Stimulated activated naive CD4-positive, alpha-beta T cell treated with Interleukin-2 at 50 U/mL for 16 hours (primary cell): ENCODE measurements at places on chromosomes 13 and 19.

DNA sequence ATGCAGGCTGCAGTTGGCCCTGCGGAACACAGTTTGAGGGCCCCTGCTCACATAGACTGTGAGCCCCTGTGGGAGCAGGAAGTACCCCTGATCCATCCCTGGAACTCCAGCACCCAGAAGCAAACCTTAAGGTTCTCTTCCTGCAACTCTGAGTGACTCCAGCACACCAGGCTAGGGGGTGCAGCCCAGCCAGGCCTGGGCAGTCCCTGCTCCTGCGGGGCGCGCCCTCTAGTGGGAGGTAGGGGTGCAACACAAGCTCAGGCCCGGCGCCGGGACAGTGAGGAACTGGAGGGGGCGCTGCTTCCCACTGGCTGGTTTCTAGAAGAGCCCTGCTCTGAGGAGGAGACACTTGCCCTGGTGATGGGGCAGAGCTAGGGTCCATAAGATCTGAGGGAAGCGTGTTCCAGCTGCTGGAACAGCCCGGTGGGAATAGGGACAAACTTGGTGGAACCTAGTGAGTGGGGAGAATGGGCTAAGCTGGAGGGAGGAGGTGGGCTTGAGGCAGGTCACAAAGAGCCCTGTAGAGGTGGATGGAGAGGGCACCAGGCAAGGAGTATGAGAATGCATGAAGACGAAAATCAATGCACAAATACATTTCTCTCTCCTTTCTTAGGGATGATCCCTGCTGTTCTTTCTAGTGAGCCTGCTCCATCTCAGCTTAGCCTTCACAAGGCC, 5.0 kb downstream of the ZSCAN5A start:
- peak; percentile 26 for DNase-seq

- no peak for DNase-seq
These were observed 1615.4 kb downstream of the EFNB2 start for GRCh38 chr13:104920091-104920490.

DNA sequence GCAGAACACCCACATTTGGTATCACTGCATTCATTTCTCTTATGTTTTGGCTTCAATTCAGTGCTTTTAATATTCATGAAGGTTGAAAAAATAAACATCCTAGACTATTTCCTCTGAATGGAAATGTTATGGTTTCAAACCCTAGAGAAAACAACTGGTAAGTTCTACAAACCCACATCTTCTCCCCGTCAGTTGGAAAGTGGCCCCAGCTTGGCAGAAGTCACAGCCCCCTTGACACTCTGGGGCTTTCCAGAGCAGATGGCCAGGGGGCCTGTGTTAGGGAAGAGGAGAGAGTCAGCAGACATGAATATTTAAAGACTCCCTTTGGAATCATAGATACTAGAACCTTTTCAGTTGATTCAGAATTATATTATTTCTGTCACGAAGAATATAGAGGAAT, 123.9 kb downstream of the SHISA2 start:
- DNase-seq = no peak

GRCh38 chr13:107458269-107458668, 757.1 kb downstream of the LIG4 start:
- DNase-seq = no peak

- DNase-seq = no peak
These were observed 38.6 kb downstream of the WDR87 start for GRCh38 chr19:37867831-37868230.

GRCh38 chr13:46168341-46168740, 13.6 kb downstream of the LCP1 start:
- DNase-seq = peak; percentile 65

GRCh38 chr13:90839061-90839460, 508.4 kb upstream of the MIR17HG start:
- no peak for DNase-seq

DNA sequence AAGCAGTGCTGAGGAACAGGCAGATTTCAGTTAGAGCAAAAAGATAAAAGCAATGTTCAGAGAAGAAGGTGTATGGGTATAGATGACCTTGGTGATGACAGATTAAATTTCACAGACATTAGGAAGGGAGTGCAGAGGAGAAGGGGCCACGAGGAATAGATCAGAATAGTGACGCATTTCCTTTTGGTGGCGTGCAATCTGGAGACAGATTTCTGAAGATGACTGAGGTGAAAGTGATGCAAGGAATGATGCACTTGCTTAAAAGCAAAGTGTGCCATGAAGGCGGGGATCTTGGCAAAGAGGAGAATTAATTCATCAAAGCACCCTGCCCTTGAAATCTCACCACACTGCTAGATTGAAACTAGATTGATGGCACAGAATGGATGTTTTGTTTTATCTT, 202.4 kb downstream of the ITGBL1 start:
- DNase-seq = no peak

GRCh38 chr13:68810660-68811059, 1297.0 kb upstream of the ATXN8OS start:
- no peak for DNase-seq
